ENCODE measurements at places on chromosomes 5 and 9.

- no peak for DNase-seq
Measured at GRCh38 chr5:170219615-170220014, 13.2 kb upstream of the C5orf58 start.

DNA sequence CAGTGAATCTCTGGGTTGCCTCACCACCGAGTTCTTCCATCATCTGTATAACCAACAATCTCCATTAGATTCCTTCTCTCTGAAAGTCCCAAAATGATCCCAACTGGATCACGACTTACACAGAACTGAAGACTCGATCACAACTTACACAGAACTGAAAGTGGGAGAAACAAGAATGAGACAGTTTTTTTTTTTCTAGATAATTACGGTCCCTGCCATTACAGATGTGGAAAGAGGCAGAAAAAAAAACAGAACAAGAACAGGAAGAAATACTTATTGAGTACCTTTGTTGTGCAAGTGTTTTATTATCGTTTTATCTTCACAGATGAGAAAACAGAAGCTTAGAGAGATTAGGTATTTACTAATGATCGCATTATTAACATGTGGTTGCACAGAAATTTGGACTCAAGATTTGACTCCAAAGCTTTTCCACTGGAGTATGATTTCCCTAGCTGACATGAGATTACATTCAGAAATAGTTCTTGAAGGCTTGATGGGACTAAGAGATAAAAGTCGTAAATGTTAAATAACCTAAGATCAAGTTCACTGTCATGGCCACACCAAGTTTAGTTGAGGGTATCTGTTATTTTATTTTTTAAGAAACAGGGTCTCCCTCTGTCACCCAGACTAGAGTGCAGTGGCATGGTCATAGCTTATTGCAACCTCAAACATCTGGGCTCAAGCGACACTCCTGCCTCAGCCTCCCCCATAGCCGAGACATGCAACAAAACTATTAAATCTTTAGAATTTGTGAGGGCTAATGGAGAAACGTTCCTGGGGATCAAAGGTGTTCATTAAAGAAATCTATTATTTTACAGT is 8.9 kb downstream of the PLK2 start:
- no peak for DNase-seq

DNA sequence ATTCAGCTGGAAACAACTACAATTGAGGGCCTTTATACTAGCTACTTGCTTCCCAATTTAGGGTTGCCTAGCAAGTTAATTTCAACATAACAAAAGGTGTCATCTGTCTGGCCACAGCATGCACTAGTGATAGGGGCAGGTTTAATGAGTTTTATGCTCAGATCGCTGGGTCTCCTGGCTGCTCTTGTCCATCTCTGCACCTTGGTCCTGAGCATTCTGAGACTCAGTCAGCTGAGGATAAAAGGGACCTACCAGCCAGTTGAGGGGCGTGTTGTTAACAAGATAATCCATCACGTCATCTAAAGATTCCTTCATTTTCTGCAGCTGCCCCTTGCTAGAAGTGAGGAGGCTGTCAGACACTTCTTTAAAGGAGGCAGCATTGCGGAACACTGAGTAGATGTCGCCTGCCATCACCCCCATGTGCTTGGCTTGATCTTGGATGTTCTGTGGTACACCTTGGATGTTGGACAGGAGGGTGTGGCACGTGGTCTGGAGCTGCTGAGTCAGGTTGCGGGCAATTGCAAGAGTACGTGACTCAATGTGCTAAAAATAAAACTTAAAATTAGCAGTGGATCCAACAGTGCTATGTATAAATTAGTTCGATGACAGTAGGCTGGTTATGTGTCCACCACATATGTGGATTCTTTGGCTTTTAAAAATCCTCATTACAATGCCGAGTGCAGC is 11.0 kb downstream of the PLIN2 start:
- DNase-seq = no peak

- DNase-seq = no peak
Measured at GRCh38 chr9:29939559-29939958, 2366.3 kb upstream of the C9orf72 start.

DNA sequence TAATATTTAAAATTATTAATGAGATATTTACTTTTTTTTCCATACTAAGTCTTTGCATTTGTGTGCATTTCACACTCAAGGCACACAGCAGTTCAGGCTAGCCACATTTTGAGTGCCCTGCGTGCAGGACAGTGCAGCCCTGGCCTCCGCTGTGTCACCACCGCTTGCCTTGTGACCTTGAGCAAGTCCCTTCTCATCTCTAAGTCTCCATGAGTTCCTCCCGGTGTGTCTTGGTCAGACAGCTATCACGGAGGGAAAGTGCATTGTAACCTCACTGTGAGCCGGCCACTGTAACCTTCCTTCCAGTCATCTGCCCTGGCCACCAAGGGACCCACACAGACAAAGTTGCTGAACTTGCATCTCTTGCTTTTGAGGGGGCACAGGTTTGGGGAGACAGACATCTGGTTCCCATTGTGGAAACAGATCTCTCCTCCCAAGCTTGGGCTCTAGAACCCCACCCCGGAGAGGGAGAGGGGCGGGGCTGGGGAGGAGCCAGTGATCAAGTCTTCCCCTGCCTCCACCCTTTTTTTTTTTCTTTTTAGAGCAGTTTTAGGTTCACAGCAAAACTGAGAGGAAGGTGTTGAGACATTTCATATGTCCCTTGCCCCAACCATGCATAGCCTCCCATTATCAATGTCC is 96.8 kb downstream of the C9orf50 start:
- DNase-seq = peak; percentile 12

- DNase-seq = no peak
Measured at GRCh38 chr5:159393854-159394274, 63.6 kb upstream of the IL12B start.

DNA sequence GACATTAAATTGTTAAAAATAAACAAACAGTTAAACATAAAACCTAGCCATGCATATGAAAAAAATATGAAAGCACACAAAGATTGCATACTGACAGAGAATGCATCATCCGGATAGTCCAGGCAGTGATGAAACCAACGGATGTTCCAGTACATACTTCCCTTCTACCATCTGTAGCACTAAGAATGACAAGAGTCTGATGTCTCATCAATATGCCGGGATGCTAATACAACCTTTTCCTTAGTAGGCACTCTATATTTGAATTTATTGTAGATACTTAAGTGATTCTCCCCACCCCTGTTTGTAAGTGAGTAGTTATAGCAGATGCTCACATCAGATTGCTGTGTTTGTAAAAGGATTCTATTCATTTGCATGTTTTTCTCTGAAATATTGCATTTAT is 571.2 kb upstream of the WWC1 start:
- no peak for DNase-seq

GRCh38 chr9:111913159-111913558 is 16.5 kb downstream of the UGCG start:
- DNase-seq = no peak

- DNase-seq = no peak
Measured at GRCh38 chr5:59241119-59241518, 652.4 kb downstream of the PDE4D start.

- no peak for DNase-seq
Measured at GRCh38 chr5:31130676-31131075, 62.8 kb upstream of the CDH6 start.

GRCh38 chr9:136518623-136519022 is 27.2 kb downstream of the NOTCH1 start:
- no peak for DNase-seq

GRCh38 chr5:17024686-17025180 is 88.6 kb upstream of the MYO10 start:
- no peak for DNase-seq

DNA sequence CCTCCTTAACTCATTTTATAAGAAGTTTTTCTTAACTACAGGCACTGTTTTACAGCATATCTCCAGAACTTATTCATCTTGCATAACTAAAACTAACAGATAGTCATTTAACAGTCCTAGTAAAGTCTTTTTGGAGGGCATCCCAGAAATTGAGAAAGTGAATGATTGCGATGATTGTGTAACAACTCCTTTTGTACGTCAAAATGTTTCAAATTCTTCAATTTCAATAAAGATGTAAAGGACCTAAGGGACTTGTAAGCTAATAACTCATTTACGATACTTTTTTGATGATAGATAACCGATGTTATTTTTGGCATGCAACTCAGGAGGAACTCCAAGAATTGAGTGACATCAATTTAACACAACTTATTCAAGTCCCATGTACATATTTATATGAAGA is 42.7 kb downstream of the SVEP1 start:
- DNase-seq = no peak

DNA sequence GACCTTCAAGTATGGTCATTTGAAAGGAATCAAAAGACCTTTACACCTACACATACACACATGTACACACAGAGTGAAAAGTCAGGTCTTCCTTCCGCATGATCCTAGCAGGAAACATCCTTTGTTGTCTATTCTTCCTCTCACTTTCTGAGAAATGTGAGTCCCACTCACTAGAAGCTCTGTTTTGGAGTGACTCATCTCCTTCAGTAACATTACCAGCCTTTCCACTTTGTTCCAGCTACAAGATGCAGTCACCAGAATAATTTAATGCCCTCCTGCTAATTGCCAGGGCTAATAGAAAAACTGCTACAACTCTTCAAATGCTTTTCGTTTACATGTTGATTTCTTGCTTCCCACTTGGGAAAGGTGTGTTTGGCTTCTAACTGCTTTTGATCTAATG is 417.3 kb downstream of the RASEF start:
- no peak for DNase-seq

GRCh38 chr5:219460-219863 is 1.3 kb downstream of the SDHA start:
- peak; percentile 19 for DNase-seq

- DNase-seq = no peak
Measured at GRCh38 chr5:159953609-159954008, 37.3 kb downstream of the ADRA1B start.

DNA sequence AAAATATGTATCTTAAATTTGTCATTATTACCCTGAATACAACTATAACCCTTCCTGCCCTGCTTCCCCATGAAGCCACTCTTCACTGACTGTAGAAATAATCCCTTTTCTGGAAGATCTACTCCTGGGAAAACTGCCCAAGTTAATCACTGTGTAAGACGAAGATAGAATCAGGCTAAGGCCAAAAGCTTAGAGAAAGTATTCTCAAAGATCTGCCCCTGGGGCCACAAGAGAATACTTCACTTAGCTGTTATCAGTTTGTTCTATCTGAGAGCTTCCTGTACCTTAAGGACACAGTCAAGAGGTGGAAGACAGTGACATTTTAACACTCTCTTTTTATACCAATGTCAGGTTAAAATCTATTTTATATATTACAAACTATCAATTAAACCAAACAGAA is 33.8 kb downstream of the RNF145 start:
- DNase-seq = no peak

DNA sequence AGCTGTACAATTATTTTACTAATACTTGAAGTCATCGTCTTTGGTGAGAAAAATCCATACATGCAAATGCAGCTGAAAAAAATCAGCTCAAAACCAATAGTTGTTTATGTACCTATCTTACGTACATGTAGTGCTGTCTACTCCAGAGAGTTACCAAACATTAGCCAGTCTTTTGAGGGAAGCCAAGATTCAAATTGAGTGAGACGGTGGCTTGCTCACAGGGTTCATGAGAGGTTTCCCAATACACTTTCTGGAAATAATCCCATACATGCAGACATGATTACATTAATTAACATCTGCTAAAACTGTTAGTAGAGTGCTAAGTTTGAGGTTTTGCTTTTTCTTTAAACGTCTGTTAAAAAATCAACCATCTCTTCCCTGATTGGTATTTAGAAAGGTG is 2.3 kb downstream of the C9orf72 start:
- no peak for DNase-seq

GRCh38 chr5:97074859-97075489 is 67.4 kb downstream of the LIX1 start:
- no peak for DNase-seq

DNA sequence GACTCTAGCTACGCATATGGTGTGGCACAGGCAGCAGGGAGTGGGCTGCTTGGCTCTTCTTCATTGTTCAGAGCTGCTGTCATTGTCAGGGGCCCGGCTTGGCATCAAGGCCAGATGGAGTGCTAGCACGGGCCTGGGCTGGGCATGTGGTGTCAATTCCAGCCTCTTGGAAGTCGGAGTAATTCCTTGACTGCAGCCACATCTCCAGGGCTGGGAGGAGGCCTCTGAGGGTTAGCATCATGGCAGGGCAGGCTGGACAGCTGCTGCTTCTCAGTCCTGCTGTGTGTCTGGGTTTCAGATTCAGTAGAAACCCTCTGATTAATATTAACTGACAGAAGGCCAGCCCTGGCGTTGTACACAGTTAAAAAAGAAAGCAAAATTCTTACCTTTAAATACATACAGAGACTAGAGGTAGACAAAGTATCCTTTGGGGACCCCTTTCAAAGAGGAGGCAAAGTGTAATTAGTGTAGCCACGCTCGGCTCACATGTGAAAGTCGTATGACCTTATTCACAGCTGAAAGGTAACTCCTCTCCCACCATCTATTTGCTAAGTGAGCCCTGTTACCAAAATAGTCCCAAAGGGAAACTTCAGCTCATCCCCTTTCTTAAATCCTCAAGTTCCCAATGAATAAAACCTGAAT is 126.4 kb downstream of the DOCK2 start:
- DNase-seq = no peak
